Transverse colon (tissue), 4 donors: ENCODE measurements at places on chromosomes 7 and 10. TPM values are rescaled to one million over a fixed set of nuclear protein-coding genes. Genes with fewer than 3 reads are reported as not detected.

DNA sequence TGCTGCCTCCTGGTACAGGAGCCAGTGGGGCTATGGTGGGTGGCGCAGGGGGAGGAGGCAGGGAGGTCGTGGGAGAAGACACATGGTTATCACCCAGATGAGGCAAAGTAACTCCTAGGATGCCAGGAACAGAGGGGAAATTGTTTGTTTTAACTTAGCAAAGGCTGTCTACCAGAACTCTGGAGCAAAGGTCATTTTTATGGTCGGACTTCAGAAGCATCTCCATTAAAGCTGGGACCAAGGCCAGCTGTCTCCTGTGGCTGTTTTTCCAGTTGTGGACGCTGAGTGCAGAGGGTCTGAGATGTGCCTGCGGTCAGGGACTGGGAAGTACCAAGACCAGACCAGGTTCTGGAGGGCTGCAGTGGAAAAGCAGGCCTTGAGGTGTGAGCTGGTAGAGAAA, 525.9 kb upstream of the FOXK1 start:
- no peak for DNase-seq

Gene LIPM
- not detected for total RNA-seq

DNA sequence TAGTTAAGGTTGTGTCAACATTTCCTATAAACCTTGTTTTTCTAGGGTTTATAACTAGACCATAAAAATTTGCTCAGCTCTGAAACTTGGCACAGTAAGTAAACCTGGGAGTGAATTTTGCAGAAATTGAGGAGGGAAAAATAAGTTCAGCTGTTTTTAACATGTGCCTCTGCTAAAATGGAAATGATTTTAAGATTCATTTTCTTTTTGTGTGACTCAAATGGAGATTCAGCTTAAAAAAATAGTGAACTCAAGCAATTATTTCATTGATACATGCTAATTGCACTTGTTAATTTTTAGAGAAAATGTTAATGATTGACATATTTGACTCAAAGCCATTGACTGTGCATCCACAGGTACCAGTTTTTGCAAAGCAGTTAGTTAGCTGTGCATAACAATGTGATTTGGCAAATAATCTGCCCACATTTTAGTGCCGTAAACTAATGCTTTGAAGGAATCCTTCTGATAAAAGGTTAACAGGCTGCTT, 68.5 kb upstream of the ZNF438 start:
- DNase-seq: no peak

Gene SPDYE5
- total RNA-seq: not detected

DNA sequence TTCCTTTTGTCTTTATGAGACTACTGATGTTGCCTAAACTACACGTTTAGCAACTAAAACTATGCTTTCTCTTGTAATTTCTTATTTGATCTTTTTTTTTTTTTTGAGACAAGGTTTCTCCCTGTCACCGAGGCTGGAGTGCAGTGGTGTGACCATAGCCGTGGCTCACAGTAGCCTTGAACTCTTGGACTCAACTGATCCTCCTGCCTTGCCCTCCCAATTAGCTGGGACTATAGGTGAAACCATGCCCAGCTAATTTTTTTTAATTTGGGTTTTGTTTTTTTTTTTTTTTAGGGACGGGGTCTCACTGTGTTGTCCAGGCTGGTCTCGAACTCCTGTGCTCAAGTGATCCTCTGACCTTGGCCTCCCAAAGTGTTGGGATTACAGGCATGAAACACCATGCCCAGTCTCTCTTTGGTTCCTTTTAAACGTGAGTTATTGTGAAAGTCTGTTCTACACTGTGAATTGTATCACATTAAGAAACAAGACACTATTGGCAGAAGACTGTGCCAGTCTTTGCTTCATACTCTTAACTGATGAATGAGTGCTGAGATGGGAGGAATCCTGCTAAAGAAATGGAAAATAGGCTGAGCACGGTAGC, 6.4 kb downstream of the TMEM248 start:
- no peak for DNase-seq

Gene CYP3A4
- total RNA-seq: 22.1 TPM

Gene UNC5B
- total RNA-seq: 12.3 TPM
